K562 (cell line): ENCODE measurements at places on chromosomes 5 and 9.

- no peak for DNase-seq
Measured at GRCh38 chr5:113487781-113488644, at the start of gene MCC. Gene MCC, minus strand, starts transcription at chr5:113488453.

- DNase-seq = no peak
Measured at GRCh38 chr5:112630246-112631009, 107.3 kb upstream of the APC start.

DNA sequence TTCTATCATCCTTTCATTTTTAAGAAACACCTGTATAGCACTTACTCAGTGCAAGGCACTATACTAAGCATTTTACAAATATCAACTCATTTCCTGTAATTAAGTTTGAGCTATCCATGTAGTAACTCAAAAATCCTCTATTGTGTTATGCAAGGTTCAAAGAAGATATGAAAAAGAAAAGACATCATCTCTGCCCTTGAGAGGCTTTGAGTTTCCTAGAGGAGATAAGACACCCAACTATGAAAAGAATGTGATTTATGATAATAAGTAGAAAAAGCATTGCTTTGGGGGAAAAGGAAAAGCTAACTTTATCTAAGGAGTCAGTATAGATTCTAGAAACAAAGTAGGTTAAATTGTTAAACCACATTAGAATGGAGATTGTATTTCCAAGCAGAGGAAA, 14.2 kb upstream of the ZNF608 start:
- no peak for DNase-seq

DNA sequence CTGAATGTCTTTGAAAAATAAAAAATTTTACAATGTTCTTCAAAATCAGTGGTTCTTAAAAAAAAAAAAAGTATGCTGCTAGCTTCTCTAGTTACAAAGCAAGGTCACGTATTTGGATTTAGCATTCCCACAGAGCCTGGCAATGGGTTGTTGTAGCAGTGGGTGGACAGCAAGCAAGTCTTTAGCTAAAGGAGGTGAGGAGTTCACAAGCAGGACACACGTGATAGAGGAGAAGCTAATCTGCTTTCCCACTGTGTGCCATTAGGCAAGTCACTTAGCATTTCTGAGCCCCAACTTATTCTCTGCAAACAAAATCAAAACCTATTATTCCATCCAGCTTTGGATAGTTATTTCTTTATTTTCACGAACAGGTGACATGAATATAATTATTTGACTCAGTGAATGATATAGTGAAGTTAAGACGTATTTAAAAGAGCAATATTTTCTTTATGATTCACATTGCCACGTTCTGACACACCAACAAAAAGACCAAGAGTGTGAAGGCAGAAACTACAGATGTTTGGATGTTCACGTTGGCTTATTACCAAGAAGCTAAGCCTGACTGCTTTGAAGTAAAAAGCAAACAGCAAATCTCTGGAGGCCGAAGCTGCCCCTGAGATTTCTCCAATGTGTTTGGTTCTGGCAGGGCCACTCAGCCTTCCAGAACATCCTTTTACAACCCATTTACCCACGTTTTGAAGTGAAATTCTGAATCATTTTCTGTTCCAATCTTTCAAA, 612.1 kb upstream of the CDH6 start:
- DNase-seq = no peak

DNA sequence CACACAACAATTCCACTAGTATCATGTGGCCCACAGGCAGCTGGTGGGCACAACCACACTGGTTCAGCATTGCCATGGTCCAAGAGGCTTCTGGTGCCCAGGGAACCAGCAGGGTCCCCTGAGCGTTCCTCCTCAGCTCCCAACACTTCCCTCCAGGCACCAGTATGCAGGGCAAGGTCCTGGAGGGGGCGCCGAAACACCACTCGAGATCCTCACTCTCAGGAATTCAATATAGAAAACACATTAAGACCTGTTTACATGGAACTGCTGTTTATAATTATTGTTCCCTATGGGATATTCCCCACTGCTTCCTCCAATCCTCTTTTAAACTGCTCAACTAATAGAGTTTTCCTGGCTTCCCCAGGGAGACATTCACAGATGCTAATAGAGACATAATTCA, 91.9 kb upstream of the GABRP start:
- no peak for DNase-seq

DNA sequence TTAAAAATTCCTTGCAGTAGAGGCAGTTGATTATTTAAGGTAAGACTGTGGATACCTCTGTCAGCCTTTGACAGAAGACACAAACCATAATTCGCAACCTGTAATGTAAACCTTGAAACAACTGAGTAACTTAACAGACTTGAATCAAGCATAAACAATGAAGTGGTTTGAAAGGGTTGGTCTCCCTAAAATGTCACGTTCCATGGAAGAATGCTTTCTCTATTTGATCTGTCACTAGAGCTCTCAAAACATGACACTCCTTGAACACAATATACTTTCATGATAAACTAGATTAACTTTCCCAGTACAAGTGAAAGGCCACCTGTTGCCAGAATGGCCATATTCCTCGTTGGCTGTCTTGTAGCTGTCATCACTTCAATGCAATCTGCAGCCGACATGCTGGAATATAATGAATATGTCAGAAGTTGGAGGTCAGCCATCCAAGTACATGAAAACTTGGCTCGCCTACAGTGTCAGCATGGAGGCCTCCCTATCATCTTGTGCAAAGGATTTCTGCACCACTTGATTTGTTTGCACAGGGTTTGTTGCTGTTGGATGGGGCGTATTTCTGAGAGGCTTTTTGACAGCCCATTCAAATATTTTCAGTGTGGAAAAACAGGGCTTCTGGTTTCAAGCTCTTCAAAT, 228.0 kb downstream of the TLE4 start:
- no peak for DNase-seq

DNA sequence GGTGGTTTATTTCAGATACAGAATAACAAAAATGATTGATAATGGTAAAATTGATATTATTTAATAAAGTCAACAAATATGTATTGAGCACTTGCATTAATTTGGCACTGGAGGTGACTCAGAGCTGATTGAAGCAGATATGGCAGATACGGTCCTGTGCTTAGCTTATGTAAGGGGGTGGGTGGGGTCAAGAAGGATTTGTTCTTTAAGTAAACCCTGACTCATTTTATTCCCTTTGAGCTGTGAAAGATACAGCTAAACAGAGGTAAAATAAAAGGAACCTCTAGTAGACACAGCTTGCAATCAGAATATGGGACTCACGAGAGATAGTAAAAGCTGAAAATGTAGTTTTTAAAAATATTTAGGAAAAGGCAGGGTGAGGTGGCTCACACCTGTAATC, 201.3 kb upstream of the CLINT1 start:
- no peak for DNase-seq

DNA sequence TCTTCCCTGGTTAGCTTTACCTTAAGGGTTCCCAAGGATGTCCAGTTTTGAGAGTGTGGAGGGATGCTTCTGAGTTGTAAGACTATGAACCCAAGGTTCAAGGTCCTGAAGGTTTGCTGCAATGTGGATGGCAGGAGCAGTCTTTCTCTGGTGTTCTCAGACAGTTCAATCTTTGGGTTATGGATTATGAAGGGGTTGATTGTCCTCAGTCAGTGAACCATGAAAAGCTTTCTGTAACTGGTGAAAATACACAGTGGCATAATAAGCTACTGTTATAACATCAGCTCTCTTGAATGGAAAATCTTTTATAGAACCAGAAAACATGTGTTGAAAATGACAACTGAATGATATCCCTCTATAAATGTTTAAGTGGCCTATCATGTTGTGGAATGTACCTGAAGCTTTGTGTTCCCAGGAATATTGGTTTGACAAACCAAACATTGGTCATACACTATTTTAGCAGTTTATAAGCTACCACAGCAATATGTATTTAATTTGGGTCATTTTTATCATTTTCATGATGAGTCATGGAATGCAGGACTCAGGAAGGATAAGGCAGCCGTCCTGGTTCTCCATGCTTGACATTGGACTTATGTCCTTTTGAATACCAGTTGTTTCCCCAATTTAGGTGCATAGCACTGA, 1041.8 kb upstream of the ARRDC3 start:
- no peak for DNase-seq
